Karpas-422 (cell line): ENCODE measurements at places on chromosomes 11 and 22.

DNA sequence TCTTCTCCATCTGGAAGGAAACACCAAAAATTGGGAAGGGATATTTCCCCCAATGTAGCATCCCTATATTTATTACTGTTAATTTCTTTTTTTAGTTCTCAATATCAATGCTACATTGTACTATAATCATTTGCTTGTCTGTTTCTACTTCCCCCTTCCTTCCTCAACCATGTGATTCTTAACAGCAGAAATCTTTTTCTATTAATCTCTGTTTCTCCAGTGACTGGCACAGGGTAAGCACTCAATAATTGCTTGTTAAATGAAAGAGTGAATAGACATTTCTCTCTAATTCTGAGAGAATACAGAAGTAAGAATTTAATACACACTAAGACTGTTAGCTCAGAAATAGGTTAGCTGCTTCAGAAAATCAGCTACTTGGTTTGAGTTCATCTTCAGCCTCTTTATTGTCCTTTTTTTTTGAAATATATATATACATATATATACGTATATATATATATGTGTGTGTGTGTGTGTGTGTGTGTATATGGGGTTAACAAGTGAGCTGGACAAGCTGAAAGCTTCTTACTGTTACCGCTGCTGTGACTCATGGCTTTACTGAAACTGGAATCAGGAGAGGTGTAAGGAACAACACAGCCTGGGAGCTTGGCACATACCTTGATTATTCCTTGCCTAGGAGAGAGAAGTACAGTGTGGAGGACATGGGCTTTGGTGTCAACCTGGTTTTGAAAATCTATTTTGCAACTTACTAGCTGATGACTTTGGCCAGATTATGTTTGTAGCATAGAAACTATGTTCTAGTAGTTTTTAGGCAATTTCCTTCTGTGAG, 26.2 kb upstream of the PDE3B start:
- DNase-seq: no peak

DNA sequence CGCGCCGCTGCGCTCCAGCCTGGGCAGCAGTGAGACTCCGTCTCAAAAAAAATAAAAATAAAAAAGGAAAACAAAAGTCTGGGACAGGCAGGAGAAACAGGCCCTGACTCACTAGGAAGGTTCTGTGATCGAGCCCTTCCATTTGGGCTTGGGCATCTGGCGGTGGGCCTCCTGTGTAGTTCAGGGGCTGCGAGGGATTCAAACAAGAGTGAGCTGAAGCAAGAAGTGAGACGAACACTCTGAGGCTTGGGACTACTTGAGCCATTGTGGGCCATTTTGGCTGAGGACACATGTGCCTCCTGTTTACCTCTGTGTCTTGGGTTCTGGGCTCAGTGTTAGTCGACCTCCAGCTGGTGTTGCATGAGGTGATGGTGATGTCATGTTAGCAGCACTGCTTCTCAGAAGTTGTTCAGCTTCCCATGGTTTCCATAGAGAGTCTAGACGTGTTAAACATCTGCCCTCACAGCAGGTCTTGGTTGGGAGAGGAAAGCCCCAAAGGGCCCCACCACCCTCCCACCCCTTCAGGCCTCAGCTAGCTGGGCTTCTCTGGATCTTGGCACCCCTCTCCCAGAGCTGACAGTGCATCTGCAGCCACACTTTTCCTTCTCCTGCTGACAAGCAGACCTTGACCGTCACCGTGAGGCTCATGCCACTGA, 57.8 kb downstream of the MED15 start:
- DNase-seq: no peak

GRCh38 chr11:76314741-76315090, 66.2 kb downstream of the THAP12 start:
- no peak for DNase-seq

DNA sequence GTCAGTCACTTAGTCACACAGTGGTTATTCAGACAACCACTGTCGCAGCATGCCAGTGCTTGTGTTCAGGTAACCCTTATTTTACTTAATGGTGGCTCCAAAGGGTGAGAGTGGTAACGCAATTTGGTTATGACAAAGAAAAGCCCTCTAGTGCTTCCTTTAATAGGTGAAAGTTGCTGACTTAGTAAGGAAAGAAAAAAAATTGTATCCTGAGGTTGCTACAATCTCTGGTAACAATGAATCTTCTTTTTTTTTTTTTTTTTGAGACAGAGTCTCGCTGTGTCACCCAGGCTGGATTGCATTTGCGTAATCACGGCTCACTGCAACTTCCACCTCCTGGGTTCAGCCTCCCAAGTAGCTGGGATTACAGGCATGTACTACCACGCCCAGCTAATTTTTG, 64.5 kb downstream of the C11orf91 start:
- DNase-seq: no peak

GRCh38 chr11:65865550-65866172, 5.4 kb downstream of the MUS81 start:
- no peak for DNase-seq
